ENCODE measurements at places on chromosomes 7 and 10.

GRCh38 chr10:24324651-24325050 is 115.7 kb downstream of the KIAA1217 start:
- DNase-seq = no peak

GRCh38 chr10:69649786-69650550 is 19.9 kb downstream of the FAM241B start:
- no peak for DNase-seq

GRCh38 chr10:5643346-5644067 is 22.9 kb downstream of the ASB13 start:
- DNase-seq = no peak

DNA sequence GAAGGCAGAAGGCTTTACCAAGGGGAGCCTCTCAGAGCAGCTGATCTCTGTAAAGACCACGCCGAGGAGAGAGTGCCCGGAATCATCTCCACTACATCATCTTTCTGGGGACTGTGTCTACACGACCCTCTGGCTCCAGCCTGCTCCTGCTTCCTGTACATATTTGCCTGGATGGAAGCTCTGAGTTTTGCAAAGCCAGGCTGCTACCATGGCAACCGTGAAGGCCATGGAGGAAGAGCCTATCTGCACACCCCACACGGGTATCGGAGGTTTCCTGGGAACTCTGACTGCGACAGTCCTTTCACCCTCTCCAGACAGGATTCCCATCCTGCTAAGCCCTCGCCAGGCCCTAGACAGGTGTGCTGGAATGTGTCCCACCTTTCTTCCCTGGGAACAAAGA is 83.4 kb upstream of the TNRC18 start:
- DNase-seq = no peak

DNA sequence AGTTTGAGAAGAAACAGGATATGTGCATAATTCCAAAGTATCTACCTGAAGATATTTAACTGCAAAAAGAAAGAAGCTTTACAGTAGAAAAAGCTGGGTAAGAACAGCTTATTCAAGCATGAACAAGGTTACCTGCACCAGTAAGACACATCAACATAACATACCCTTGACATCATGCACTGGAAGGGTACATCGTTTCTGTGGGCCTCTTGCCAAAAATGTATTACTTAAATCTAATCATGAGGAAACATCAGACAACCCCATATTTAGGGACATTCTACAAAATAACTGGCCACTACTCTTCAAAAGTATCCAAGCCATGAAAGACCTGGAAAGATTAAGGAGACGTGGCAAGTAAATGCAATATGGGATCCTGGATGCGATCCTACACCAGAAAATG is 18.9 kb downstream of the TPK1 start:
- DNase-seq = no peak

GRCh38 chr10:118332948-118333710 is 9.0 kb downstream of the FAM204A start:
- no peak for DNase-seq

DNA sequence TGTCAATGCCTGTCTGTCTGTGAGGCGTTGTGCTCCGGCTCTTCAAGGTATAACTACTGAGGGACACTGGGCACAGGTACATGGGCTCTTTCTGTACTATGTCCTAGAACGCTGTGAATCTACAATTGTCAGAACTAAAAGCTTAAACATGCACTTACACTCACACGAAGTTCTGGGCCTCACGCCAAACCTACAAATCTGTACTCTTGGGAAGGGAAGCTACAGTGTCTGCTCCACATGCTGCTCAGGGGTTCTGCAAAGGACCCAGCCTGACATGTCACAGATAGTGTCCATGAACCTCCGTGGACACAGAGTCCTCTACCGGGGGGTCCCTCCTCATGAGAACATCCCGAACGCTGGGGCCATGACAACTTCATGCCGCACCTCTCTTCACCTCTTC is 268.7 kb downstream of the WDR37 start:
- no peak for DNase-seq

- DNase-seq = no peak
Measured at GRCh38 chr7:132666071-132666773, 90.0 kb upstream of the PLXNA4 start.

- no peak for DNase-seq
Measured at GRCh38 chr10:50260791-50261281, 9.5 kb upstream of the ASAH2 start.

Data from tibial nerve (tissue), 4 donors.